Ureter (tissue), 1 donor: ENCODE measurements at places on chromosomes 7 and 10.

- no peak for DNase-seq
These were observed 22.6 kb upstream of the TRIM8 start for GRCh38 chr10:102621443-102622325.

- DNase-seq: no peak
These were observed 1016.4 kb upstream of the KCND2 start for GRCh38 chr7:119256446-119257131.

DNA sequence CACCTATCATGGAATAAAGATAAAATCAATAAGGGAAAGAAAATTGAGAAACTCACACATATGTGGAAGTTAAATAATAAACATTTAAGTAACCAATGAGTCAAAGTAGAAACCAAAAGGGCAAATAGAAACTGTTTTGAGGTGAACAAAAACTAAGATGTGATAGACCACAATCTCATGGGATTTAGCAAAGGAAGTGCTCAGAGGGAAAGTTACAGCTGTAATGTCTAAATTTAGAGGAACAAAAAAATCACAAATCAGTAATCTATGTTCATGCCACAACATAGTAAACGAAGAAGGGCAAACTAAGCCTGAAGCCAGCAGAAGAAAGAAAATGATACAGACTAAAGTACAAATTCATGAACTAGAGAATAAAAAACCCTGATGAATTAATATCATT is 16.3 kb downstream of the CYP3A4 start:
- DNase-seq: no peak

DNA sequence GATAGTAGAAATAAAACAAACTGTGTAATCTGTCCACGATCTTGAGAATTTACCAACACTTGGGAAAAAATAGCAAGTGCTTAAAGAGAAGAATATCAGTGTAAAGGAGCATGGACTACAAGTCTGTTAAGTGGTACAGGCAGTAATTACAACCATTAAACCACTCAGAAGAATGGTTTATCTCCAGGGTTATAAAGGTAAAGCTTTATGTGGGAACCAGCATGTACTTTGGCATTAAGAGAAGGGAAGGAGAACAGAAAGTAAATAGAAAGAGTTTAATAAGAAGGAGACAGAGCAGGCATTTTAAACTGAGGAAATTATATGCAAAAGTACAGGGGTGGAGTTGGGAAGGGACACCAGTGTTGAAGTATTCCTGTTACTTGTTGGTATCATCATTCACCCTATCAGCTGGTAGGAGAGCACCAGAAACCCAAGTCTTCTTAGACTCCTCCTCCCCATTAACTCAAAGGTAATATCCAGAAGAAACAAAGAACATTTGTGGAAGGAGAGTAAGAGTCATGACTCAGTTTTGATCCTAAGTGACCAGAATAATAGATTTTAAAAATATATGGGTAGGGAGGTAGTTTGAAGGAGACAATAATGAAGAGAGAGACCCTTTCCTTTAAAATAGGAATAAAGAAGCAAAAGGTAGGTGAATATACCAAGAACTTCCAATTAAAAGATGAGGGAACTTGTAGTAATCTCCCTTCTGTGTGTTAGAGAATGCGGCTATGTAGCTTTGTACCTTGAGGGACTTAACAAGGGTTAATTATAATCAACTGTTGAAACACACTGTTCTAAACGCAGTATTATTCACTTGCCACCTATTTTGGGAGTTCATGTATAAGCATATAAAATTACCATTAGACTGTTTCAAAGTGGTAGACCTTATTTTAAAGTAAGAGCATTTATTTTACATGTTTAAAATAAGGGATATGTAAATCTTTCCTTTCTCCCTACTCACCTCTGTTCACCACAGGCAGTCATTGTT is 92.1 kb upstream of the STRIP2 start:
- DNase-seq: no peak

- DNase-seq: peak; percentile 32
These were observed 220.6 kb downstream of the FAM107B start for GRCh38 chr10:14554091-14554490.

DNA sequence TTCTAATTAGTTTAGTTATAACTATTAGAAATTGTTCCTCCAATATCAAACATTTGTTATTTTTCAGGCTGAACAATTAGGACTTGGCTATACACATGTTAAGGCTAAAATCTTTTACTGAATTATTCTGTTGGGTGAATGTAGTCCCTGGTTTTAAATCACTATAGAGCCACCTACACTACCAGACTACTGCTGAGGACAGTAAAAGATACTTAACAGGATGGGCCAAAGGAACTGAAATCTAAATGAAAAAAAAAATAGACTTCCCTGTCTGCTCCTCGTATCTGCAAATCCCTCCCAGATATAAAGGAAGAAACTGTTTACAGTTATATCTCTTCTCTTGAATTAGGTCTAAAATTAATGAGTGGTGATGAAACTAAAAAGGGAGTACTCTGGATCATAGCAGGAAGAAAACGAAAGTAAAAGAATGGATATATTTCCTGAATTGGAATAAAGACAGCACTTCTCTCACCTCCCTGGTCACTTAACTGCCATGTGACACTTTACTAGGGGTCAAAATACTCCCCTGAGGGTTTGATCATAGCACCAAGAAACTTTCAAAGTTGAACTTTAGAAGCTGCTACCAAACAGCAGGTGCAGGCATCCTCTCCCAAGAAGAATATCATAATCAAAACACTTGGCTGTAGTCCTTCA is 12.7 kb downstream of the FBXW4 start:
- DNase-seq: no peak

GRCh38 chr10:86104156-86104555 is 262.4 kb downstream of the GRID1 start:
- no peak for DNase-seq
